Naive thymus-derived CD8-positive, alpha-beta T cell (primary cell): ENCODE measurements at places on chromosomes 5 and 9.

GRCh38 chr9:69579760-69580581 is 92.2 kb downstream of the APBA1 start:
- no peaks in the 10 kb centered on the region for H3K36me3 ChIP-seq
- no peak overlapping the region for H3K27ac ChIP-seq
- no peak for DNase-seq
- no peak overlapping the region for H3K4me3 ChIP-seq

- DNase-seq, result no peak
- peaks cover 4% of the 10 kb centered on the region for H3K27me3 ChIP-seq
- H3K27ac ChIP-seq, result no peak overlapping the region
- no peaks in the 10 kb centered on the region for H3K4me1 ChIP-seq
- no peaks in the 10 kb centered on the region for H3K36me3 ChIP-seq
Measured at GRCh38 chr5:52605317-52606313, 182.1 kb upstream of the ITGA1 start.

DNA sequence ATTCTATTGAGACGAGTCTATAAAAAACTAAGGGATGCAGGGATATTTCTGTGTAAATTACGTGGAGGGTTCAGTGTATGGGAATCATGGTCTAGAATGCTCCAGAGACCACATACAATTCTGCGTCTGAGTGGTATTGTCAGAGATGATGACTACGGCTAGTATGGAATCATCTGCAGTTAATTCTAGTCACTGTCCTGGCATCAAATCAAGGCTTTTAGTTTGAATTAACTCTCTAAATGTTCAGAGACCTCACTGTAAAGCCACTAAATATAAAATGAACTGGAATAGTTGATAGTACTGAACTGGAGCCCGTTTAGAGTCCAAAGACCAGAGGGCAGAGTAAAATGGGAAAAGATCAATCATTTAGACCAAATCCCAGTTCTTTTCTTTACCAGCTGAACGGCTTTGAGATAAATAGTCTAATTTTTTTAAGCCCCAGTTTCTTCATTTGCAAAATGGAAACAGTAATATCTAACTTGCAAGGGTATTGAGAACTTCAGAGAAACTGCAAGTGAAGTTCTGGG is 599.8 kb downstream of the EBF1 start:
- no peak for DNase-seq
- no peaks in the 10 kb centered on the region for H3K4me1 ChIP-seq
- no peak overlapping the region for H3K27ac ChIP-seq
- H3K4me3 ChIP-seq, result no peak overlapping the region

- H3K4me1 ChIP-seq, result no peaks in the 10 kb centered on the region
- no peak overlapping the region for H3K4me3 ChIP-seq
Measured at GRCh38 chr9:117234103-117234502, 180.8 kb downstream of the ASTN2 start.

- DNase-seq, result no peak
- no peaks in the 10 kb centered on the region for H3K4me1 ChIP-seq
- no peak overlapping the region for H3K4me3 ChIP-seq
- no peaks in the 10 kb centered on the region for H3K36me3 ChIP-seq
- peaks cover 9% of the 10 kb centered on the region for H3K27me3 ChIP-seq
Measured at GRCh38 chr9:108049026-108049607, 559.5 kb upstream of the KLF4 start.

DNA sequence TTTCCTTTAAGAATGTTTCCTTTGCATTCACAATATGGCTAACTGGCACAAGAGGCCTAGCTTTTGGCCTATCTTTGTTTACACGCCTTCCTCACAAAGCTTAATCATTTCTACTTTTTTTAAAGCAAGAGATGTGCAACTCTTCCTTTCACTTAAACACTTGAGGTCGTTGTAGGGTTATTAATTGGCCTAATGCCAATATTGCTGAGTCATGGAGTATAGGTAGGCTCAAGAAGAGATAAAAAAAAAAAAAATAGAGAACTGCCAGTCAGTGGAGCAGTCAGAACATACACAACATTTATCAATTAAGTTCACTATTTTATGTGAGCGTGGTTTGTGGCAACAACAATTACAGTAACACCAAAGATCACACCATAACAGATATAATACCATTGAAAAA is 5.9 kb downstream of the FKBP15 start:
- DNase-seq, result no peak
- H3K36me3 ChIP-seq, result peaks cover 5% of the 10 kb centered on the region
- H3K27me3 ChIP-seq, result no peaks in the 10 kb centered on the region
- no peak overlapping the region for H3K27ac ChIP-seq

DNA sequence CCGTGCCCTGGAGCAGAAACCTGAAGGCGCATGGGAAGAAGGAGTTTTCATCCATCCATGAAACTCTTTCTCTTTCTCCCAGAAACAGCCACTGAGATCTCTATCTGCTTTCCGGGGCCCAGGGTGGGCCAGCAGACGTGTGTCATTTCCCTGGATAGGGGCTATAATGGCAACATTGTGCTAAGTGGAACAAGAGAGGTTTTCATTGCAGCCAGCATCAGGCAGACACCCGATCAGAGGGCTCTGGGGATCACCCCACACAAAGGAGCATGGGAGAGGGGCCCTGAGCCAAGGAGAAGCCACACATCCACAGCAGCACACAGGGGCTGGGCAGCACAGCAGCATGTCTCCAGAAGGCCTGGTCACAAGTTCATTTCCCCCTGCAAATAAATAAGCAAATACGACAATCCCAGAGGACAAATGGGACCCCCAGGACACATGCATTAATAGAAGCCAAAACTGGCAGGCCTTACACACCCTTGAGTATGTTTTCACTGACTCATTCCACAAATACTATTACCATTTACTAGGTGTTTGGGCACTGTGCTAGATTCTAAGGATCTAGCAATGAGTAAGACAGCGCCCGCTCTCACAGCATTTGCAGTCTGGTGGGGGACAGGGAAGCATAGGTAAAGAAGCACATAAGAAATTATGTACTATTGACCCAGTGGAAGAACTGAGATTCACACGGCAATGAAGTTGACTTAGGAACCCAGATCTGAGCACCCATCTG is 4.3 kb upstream of the AFAP1L1 start:
- H3K27ac ChIP-seq, result no peak overlapping the region
- no peak for DNase-seq
- peaks cover 11% of the 10 kb centered on the region for H3K27me3 ChIP-seq
- H3K4me1 ChIP-seq, result peaks cover 23% of the 10 kb centered on the region
- no peak overlapping the region for H3K4me3 ChIP-seq

- H3K27me3 ChIP-seq, result no peaks in the 10 kb centered on the region
- H3K4me1 ChIP-seq, result peaks cover 22% of the 10 kb centered on the region
- H3K36me3 ChIP-seq, result peaks cover 51% of the 10 kb centered on the region
- DNase-seq, result no peak
- no peak overlapping the region for H3K27ac ChIP-seq
Measured at GRCh38 chr5:64987768-64988167, 219.0 kb downstream of the CWC27 start.

- peaks cover 2% of the 10 kb centered on the region for H3K27me3 ChIP-seq
- DNase-seq, result no peak
- H3K4me1 ChIP-seq, result no peaks in the 10 kb centered on the region
- H3K27ac ChIP-seq, result no peak overlapping the region
- H3K4me3 ChIP-seq, result no peak overlapping the region
Measured at GRCh38 chr9:78397045-78397444, 100.1 kb downstream of the PSAT1 start.

DNA sequence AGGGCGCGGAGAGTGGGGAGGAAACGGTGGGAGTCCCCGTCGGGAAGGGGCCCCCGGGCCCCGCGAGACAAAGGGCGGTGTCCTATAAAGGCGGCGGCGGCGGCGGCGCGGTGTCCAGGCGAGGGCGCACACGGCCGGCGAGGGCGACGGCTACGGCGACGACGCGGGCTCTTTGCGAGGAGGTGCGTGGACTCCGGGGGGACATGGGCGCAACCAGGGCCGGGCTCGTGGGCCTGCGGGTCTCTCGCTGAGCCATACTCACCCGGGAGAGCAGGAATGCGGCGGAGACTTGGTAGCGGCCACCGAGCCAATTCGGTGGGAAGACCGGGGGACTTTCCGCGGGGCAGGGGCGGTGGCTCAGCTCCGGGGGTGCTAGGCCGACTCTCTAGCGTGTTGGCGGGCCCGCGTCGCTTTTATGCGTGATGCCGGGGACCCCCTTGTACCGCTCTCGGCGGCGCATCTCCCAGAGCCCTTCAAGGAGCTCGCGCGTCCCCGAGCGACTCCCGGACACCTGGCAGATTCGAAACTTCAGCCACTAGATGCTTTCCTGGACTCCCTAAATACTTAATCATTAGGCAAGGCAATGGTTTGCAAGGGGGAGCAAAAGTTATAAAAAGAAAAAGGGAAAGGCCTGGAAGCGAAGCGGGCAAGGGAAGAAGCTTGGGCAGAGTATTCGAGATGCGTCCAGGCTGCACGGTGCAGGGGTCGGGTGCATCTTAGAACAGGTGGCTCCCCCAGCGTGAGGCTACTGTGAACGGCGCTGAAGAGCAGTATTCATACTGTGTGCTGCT is 5.9 kb upstream of the TAL2 start:
- peak; percentile 8 for DNase-seq
- H3K27ac ChIP-seq, result no peak overlapping the region
- peaks cover 48% of the 10 kb centered on the region for H3K27me3 ChIP-seq
- H3K4me1 ChIP-seq, result peaks cover 5% of the 10 kb centered on the region
- no peaks in the 10 kb centered on the region for H3K36me3 ChIP-seq

- no peak overlapping the region for H3K4me3 ChIP-seq
- peaks cover 11% of the 10 kb centered on the region for H3K4me1 ChIP-seq
- no peak for DNase-seq
- H3K36me3 ChIP-seq, result no peaks in the 10 kb centered on the region
Measured at GRCh38 chr9:124632077-124632621, 125.0 kb upstream of the NR5A1 start.

DNA sequence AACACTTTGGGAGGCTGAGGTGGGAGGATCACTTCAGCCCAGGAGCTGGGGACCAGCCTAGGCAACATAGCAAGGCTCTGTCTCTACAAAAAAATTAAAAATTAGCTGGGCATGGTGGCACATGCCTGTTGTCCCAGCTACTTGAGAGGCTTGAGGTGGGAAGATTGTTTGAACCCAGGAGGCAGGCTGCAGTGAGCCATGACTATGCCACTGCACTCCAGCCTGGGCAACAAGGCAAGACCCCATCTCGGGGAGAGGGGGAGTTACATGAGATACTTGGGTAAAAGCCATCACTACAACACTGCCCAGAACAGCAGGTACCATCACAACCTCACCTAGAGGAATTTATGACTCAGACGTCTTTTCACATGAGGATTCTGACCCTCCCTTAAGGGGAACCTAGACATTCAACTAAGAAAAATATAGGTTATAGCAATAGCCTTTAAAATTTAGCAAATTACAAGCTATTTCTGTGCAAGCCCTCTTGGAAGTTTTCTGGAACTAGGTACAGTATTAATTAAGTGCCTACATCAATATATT is 143.5 kb downstream of the NFIB start:
- H3K4me1 ChIP-seq, result no peaks in the 10 kb centered on the region
- no peaks in the 10 kb centered on the region for H3K27me3 ChIP-seq
- H3K27ac ChIP-seq, result no peak overlapping the region
- H3K4me3 ChIP-seq, result no peak overlapping the region

GRCh38 chr9:36153746-36154145 is 15.4 kb upstream of the CCIN start:
- no peak for DNase-seq
- H3K36me3 ChIP-seq, result no peaks in the 10 kb centered on the region
- no peaks in the 10 kb centered on the region for H3K27me3 ChIP-seq
- peak overlapping the region; percentile 90 for H3K27ac ChIP-seq
- no peak overlapping the region for H3K4me3 ChIP-seq

- H3K27me3 ChIP-seq, result peaks cover 19% of the 10 kb centered on the region
- H3K4me1 ChIP-seq, result peaks cover 25% of the 10 kb centered on the region
- no peaks in the 10 kb centered on the region for H3K36me3 ChIP-seq
- no peak for DNase-seq
Measured at GRCh38 chr9:38075272-38075671, 6.2 kb upstream of the SHB start.

DNA sequence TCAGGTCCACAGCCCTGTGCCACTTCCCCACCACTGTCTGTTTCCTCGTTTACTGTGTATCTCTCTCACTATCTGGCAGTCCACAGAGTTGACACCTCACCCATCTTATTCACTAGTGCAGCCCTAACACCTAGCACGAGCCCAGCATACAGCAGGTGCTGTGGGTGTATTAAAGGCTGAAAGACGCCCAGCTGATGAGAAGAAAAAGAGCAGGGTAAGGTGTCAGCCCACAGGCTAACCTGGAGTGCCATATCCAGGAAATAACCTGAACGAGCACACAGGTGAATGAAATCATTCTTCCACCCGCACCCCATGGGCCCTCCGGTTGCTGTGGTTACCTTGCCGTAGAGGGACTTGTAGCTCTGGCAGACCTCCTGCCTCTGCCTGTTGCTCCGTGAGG is 18.6 kb downstream of the ANXA6 start:
- DNase-seq, result peak; percentile 41
- H3K36me3 ChIP-seq, result peaks cover 73% of the 10 kb centered on the region
- H3K27ac ChIP-seq, result peak overlapping the region; percentile 89
- H3K4me3 ChIP-seq, result peak overlapping the region; percentile 70
- no peaks in the 10 kb centered on the region for H3K27me3 ChIP-seq
- peaks cover 97% of the 10 kb centered on the region for H3K4me1 ChIP-seq

DNA sequence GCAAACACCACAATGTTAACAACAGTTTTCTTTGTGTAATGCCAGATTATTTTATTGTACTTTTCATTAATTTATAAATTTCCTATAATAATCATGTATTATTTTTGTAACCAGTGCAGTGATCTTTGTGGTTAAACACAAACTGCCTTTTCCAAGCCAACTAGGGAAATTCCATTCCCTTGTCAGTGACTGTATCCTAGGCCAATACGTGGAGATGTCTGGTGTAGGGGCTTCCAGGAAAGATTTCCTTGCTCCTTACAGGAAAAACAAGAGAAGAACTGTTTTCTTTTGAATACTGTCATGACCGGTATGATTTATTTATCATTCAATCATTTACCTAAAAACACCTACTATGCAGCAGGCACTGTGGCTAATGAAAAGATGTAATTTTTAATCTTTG is 31.4 kb downstream of the FANCC start:
- no peak for DNase-seq
- no peaks in the 10 kb centered on the region for H3K27me3 ChIP-seq
- H3K27ac ChIP-seq, result no peak overlapping the region
- peaks cover 3% of the 10 kb centered on the region for H3K4me1 ChIP-seq
- no peak overlapping the region for H3K4me3 ChIP-seq

GRCh38 chr9:9817176-9817575 is 795.6 kb downstream of the PTPRD start:
- H3K36me3 ChIP-seq, result no peaks in the 10 kb centered on the region
- no peak overlapping the region for H3K27ac ChIP-seq
- no peaks in the 10 kb centered on the region for H3K4me1 ChIP-seq
- no peaks in the 10 kb centered on the region for H3K27me3 ChIP-seq

DNA sequence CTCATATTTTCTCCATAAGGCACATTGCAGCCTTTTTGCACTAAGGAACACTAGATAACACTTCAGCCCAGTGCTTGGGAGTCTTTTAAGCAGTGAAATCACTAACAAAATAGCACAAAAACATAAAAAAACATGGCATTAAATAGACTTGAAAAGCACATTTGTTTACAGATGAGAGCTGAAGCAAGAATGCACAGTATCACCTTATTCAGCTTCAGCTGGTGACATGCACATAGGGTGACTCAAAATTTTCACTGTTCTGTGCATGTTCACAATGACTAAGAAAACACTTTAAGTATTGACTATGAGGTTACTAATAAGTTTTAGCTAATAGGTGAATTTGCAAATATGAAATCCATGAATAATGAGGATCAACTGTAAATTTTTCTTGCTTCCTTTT is 293.9 kb upstream of the TARS1 start:
- H3K27ac ChIP-seq, result no peak overlapping the region
- DNase-seq, result no peak
- H3K4me1 ChIP-seq, result no peaks in the 10 kb centered on the region
- H3K27me3 ChIP-seq, result no peaks in the 10 kb centered on the region
- no peaks in the 10 kb centered on the region for H3K36me3 ChIP-seq
- no peak overlapping the region for H3K4me3 ChIP-seq
